Stimulated activated CD8-positive, alpha-beta memory T cell treated with anti-CD3 and anti-CD28 coated beads, Interleukin-7, amount 100 ng/mL, for 1 hour (primary cell): ENCODE measurements at places on chromosomes 11 and 22.
A peak's percentile ranks its signal among the peaks of the same experiment; 100 is the strongest.

GRCh38 chr11:12324585-12324984, 52.8 kb upstream of the PARVA start:
- DNase-seq: no peak

GRCh38 chr11:131979364-131979763, 608.9 kb downstream of the NTM start:
- DNase-seq: no peak

- no peak for DNase-seq
Observed at GRCh38 chr11:133955081-133955891, 1.5 kb downstream of the IGSF9B start.

GRCh38 chr11:86517557-86517956, 142.9 kb downstream of the CCDC81 start:
- DNase-seq: no peak

- DNase-seq: no peak
Observed at GRCh38 chr22:29635734-29636357, 32.4 kb downstream of the NF2 start.

GRCh38 chr22:31647523-31648320, 14.3 kb downstream of the PISD start:
- no peak for DNase-seq

DNA sequence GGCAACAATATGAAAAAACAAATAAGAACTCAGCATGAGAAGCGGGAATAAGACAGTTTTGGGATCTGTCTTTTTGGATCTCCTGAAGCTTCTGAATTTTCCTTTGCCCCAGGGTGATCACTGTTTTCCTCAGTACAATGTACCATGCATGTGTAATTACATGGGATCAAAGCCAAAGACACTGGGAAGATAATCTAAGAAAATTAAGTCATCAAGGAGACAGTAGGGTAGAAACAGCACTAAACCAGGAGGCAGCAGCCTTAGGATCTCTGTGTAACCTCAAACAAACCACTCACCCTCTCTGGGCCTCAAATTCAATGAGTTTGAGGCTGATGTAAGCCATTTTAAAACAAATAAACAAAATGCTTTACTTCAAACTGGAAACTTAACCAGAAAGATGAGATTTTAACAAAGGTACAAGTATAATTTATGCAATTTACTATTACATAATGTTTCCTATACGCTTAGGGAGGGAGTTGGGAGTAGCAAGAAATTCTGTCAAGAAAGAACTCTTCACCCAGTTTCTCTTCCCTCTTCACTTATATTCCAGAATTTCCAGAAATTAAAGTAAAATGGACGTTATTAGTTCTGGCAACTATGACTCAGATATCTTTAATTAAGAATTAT, 77.0 kb downstream of the RAB30 start:
- DNase-seq: no peak

DNA sequence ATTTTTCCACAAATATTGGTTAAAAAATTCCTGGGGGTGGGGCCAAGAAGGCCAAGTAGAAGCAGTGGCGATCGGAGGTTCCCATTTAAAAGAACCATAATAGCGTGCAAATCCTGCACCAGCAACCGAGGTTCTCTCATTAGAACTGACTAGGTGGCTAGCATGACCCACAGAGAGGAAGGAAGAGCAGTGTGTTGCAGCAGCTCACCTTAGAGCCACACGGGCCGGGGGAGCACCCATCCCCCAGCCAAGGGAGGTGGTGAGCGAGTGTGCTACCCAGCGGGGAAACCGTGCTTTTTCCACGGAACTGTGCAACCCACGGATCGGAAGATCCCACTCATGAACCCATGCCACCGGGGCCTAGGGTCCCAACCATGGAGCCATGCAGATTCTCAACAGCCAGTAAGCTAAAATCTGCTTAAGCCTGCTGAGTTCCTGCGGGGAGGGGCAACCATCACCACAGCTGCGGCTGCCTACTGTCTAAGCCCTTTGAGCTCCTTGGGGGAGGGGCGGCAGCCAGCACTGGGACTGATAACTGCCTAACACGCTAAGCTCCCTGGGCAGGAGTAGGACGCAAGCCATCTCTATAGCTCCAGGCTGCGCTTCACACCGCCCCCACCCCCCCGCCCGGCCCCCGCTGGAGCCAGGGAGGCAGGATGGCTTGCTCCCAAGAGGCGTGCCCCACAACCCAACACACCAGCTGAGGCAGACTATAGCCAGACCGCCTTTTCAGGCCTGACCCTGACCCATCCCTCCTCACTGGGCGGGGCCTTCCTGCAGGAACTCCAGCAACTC, 21.0 kb upstream of the HTATIP2 start:
- DNase-seq: no peak

- peak; percentile 24 for DNase-seq
Observed at GRCh38 chr22:22720201-22720723, 75.8 kb downstream of the GGTLC2 start.

DNA sequence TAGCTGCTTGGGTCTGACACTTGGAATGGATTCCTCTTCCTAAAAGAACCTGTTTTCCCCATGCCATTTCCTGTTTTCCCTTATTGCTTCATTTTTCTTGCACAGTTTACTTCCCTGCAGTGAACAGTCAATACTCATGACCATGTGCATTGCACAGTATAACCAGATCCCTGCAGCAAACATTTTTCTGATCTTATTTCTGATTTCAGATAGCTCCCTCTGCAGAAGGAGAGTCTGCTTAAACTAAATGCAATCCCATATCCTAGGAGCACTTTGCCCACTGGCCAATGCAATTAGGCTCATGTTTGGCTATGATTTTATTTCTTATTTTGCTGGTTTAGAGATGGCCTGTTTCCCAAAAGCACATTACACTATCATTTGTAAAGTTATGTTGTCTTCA, 96.7 kb upstream of the CD44 start:
- DNase-seq: no peak

DNA sequence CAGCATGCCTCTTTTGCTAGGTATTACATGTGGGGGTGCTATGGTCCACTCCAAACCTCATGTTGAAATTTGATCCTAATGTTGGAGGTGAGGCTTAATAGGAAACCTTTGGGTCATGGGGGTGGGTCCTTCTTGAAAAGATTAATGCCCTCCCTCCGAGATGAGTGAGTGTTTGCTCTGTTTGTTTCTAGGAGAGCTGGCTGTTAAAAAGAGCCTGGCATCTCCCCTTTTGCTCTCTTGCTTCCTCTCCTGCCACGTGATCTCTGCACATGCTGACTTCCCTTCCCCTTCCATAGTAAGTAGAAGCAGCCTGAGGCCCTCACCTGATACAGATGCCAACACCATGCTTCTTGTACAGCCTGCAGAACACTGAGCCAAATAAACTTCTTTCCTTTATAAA, 104.5 kb downstream of the FAT3 start:
- DNase-seq: no peak

DNA sequence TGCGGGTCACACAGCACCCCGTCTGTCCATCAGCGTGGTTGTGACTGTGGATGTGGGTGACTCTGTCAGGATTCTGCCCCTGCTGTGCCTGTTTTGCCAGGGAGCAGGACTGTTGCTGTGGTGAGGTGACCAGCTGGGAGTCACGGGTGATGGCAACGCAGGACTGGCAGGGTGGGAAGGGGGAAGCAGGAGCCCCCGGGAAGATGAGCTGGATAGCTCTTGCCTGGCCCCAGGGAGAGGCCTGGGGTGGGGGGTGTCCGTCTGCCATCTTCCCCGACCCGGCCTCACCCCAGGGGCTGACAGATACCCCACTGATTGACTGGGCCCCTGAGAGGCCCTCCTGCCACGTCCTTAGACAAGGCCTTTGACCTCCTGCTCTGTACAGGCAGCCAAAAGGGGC, 34.3 kb upstream of the TSPAN18 start:
- DNase-seq: no peak

GRCh38 chr11:990101-990500, 46.4 kb downstream of the MUC6 start:
- DNase-seq: no peak

GRCh38 chr11:107675902-107676301, 36.0 kb downstream of the SLN start:
- no peak for DNase-seq

GRCh38 chr11:128732471-128733277, 38.8 kb downstream of the FLI1 start:
- DNase-seq: no peak

- DNase-seq: no peak
Observed at GRCh38 chr11:19430346-19430745, 189.6 kb upstream of the E2F8 start.

DNA sequence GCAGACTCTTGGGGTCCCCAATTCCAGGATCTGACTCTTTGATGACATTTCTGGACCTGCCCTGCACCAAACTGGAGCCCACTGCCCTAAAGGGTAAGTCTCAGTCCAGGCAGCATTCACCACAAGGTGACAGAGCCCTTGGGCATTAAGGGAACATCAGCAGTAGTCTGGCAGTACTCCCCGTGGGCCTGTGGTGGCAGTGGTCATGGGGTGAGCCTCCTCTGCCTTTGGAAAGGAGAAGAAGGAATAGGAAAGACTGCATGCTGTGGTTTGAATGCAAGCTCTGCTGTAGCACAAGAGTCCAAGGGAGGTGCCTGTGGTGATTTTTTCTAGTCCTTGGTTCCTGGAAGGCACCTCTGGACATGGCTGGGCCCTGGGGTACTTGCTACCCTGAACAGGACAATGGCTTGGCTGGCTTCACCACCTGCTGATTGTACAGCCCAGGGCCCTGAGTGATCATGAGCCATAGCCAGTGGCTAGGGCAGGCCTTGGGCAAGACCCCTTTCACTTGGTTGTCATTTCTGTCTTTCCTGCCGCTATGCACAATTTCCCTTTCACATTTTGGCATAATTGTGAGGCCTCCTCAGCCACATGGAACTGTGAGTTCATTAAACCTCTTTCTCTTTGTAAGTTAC, 160.7 kb upstream of the GRIA4 start:
- no peak for DNase-seq

DNA sequence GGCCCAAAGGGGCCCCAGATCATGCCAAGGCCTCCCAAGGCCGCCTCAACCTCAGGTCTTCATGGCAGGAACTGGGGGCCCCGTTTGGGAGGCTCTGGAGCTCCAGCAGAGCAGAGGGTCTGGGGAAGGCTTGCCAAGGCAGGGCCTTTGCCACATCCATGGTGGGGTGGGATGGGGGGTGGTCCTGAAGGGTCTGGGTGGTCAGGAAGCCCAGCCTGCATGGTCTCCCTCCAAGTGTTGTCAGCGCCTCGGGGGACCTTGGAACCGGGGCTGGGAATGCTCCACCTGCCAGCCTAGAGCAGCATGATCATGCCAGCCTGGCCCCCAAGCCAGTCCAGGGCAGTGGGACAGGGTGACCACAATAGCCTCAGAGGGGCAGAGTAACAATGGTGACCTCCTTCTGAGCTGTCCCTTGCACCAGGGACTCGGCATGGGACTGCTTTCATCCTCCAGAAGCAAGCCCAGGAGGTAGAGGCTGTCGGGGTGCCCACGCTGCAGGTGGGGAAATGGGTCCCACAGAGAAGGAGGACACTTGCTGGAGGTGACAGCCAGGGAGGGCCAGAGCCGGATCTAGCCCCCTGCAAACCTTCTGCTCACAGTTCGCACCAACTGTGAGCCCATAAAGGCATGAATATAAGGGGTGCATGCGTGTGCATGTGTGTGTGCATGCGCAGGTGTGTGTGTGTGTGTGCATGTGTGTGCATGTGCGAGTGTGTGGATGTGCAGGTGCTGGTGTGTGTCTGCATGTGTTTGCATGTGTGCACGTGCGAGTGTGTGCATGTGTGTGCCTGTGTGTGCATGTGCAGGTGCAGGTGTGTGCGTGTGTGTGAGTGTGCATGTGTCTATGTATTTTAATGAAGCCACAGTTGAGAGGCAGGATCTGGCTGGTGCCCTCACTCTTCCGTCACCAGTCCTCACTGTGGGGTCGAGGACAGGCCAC, 63.8 kb downstream of the MYEOV start:
- DNase-seq: no peak

- no peak for DNase-seq
Observed at GRCh38 chr22:26681395-26681821, 24.0 kb downstream of the MIAT start.

GRCh38 chr11:128487978-128488377, 99.4 kb downstream of the ETS1 start:
- no peak for DNase-seq

DNA sequence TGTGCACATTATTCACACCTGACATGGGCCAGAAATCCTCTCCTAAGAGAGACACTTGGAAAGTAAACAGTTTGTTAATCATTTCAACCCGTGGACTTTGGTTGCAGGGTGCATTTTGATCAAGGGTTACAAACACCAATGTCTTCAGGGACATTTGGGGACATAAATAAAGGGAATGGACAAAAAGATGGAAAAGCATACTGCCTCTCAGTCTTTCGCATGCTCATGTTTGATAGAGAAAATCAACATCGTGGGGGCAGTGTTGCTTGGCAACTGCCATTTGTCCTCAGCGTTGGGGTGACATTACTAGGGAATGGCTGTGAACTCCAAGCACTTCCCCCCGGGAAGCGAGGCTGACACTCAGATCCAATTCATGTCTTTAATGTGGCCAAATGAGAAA, 114.7 kb upstream of the OR4B1 start:
- DNase-seq: no peak

- DNase-seq: no peak
Observed at GRCh38 chr11:124865902-124866851, 945 bp downstream of the ROBO3 start.

DNA sequence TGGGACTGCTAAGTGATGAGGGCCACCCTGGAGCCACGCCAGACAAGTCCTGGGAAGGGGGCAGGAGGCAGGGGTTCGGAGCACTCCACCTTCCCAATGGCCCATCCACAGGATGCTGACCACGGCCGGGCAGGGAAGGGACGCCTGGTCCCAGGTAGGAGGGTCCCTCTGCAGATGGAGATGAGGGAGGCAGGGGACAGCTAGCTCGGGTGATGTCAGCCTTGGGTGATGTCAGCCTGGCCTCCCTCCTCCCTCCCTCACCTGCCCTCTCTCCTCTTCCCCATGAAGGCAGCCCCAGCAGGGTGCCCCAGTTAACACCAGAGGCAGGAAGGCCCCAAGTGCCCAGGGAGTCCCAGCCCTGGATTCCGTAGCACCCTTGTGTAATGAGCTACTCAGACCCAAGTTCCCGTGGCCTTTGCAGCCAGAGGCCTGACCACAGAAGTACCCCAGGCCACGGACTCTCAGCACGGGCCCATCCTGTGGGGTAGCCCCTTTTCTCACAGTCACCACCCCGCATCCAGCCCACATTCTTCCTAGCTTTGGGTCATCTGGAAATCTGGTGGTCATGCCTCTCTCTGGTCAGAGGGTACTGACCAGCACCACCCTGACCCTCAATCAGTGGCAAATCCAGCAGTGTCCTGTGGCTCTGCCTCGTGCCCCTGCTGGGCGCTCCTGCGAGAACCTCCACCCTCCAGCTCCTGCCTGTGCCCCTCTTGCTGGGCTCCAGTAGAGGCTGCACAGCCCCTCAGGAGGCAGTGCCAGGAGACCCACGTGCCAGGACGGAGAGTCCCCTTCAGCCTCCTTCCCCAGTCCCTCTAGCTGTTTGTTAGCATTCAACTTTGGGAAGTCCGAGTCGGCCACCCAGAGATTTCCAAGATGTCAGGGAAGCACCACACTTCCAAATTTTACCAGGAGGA, 47.4 kb downstream of the SHANK2 start:
- DNase-seq: no peak

DNA sequence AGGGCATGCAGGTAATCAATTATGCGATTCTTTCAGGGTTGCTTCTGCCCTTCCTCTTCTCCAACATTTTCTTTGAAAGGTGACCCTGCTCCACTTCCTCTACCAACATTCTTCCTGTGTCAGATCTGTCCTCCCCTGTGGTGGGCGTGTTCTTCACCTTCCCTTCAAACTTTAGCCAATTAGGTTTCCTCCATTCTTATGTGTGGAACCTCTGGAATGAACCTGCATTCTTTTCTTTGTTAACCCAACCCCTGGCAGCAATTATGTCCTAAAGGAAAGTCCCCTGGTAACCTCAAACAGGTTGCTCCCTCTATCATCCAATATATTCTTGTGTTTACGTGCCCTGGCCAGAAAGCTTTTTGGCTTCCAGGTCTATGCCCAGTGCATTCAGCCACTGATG, 22.4 kb downstream of the KIRREL3 start:
- no peak for DNase-seq
